ENCODE measurements at places on chromosomes 12 and 14.

GRCh38 chr12:3236345-3237187, 159.4 kb downstream of the TSPAN9 start:
- DNase-seq, result peak; percentile 47

DNA sequence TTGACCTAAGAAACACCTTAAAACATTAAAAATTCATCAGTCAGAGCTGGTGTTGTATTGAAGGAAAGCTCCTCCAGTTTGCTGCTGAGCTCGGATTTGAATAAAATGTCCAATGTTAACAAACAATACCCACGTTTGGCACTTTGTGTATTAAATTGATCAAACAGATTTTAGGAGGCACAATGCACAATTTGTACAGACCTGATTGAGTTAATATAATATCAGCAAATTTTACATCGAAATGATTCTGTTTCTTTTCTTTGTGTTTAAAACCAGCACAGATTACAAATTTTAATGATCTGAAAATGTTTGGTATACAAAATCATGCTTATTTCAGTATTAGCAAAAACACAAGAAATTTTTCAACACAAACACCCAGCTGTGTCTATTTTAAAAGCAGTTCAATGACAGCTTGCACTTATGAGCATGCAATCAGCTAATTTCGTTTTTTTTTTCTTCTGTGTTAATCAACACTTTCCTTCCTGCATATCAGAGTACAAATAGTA, 2.8 kb upstream of the FOXG1 start:
- no peak for DNase-seq

GRCh38 chr12:14839262-14839661, 4.1 kb downstream of the ART4 start:
- DNase-seq, result no peak

GRCh38 chr12:113290506-113290905, 44.4 kb downstream of the SLC8B1 start:
- DNase-seq, result no peak

- no peak for DNase-seq
Observed at GRCh38 chr14:100679707-100680438, 46.8 kb upstream of the DLK1 start.

- no peak for DNase-seq
Observed at GRCh38 chr14:69318241-69318640, 58.3 kb downstream of the GALNT16 start.

DNA sequence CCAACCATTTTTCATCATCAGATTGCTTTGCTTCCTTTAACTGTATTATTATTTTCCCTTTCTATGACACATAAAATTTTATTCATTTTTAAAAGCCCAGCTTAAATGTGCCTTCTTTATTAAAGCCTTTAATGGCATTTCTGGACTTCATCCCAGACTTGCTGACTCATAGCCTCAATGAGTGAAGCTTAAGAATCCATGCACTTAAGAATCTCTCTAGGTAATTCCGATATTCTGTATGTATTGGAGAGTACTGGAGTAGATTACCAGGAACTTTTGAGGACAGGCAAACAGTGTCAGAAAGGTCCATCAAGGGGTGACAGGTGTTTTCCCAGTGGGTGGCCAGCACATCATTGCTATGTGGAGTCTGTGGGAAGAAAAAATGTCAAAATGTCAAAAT, 107.9 kb downstream of the PTPRQ start:
- DNase-seq, result no peak

- DNase-seq, result peak; percentile 50
Observed at GRCh38 chr12:115002434-115002833, 318.5 kb upstream of the TBX3 start.

- peak; percentile 38 for DNase-seq
Observed at GRCh38 chr12:123389560-123390351, 5.8 kb downstream of the KMT5A start.

DNA sequence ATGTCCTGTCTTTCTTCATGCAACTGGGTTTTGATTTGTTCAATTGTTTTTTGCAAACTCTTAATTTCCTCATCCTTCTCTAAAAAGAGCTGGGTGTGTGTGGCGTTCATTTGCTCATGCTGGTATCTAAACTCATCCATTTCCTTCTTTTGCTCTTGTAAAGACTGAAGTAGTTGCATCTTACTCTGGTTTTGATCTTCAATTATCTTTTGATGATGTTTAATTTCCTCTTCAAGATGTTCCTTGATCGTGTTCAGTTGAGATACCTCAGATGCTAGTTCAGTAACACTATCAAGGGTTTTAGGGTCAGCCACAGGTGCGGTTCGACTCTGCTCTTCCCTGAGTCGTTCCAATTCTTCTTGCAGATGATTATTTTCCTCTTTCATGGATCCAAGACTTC, 34.8 kb downstream of the TRIP11 start:
- DNase-seq, result no peak

GRCh38 chr12:58184212-58184611, 242.8 kb downstream of the ATP23 start:
- no peak for DNase-seq

DNA sequence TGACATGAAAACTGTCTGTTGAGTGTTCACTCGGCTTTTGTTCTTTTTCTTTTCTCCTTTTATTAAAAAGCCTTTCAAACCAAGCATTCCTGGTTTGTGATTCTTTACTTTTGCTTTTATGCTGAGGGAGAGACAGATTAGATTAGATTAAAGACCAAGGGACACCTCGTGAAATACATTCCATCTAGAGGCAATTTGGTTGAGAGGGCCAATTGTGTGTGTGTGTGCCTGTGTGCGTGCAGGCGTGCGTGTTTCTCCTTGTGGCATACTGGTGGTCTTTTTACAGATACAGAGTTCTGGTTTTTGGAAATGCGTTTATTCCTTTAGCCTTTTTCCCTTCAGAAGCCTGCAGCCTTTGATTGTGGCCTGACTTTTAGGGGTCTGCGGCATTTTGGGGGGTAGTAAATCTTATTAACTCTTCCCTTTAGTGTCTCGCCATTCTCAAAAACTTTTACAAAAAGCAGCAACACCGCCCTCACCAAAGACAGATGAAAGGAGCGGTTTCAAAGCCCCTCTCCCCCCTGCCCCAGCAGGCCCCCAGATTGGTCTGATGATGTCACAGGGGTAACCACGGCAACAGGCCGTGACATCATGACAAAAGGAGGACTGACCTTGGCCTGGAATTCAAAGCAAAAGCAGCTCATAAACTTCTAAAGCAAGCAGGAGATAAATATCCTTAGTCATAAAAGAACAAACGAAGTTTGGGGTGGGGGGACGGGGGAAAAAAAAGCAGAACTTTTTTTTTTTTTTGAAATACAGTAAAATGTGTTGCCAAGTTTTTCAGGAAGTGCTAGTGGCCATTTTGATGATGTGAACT, 84.1 kb upstream of the TBX3 start:
- DNase-seq, result no peak

DNA sequence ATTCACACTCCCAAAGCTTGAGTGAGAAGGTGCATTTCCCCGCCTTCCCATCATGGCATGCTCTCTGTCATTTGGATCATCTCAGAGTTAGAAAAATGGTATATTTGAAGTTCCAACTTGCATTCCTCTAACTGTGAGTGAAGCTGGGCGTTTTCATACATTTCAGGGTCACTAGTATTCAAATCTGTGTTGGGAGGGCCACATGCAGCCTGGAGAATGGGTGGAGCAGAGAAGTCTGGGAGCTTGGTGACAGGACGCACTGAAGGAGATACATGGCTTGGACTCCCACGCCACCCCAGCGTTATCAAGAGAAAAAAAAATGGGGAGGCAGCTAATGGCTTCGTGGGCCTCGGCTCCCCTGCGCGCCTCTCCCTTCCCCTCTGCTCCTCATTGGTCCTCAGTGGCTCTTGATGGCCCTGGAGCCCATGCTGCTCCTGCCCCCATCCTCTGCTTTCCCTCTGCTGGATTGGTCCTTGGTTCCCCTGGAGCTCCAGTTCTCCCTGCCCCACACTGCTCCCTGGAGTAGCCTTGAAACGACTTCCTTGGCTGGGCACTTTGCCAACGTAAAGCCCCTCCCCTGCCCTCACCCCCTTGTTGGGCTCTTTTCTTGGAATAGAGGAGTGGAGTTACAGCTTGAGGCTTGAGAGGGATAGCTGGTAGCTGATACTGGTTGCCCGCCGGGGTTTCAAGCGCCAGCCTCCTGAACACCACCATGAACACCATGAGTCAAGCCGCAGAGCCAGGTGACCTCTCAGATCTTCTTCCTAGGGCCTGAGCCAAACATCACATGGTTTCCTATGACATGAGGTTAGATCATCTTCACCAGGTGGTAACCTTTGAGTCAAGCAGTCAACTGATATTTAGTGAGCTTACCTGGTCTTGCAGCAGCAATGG, 139.6 kb downstream of the PRKCH start:
- DNase-seq, result no peak

DNA sequence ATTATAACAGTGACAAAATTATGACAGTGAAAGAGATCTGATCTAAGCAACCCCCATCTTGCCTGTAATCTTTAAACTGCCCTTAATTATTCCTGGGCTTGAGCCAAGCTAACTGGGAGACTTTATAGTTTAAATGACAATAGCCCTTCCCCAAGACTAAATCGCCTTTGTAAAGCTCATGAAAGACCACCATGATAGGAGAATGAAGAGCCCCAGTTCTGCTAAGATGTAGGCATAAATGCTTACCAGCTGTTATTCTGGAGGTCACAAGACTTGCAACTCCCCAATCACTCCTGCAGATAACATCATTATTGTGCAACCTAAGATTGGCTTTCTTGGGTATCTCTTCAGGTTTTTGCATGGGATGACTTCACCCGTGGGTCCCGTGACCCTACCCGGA, 599.7 kb downstream of the KCNH5 start:
- no peak for DNase-seq

- no peak for DNase-seq
Observed at GRCh38 chr12:42097971-42098370, 46.7 kb downstream of the GXYLT1 start.

DNA sequence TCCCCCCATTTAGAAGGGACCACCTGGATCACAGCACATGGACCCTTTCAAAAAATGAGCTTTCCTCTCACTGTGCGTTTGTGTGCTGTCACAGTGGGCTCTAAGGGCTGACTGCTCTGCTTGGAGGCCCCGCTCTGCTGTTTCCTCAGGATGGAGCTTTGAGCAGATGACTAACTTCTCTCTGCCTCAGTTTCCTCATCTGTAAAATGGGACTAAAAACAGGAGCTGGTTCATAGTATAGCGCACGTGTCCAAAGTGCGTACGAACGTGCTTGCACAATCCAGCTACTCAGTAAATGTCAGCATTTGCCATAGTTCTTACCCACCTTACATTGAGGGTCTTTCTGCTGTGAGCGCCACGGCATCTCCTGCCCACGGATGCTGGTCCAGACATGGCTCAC, 12.7 kb upstream of the DNAH10 start:
- DNase-seq, result no peak
